ENCODE measurements at places on chromosomes 3 and 15. TPM values are rescaled to one million over a fixed set of nuclear protein-coding genes. Genes with fewer than 3 reads are reported as not detected.

The SENP5 gene
- total RNA-seq, result 59.4 TPM

The PLAAT1 gene
- not detected for total RNA-seq

The NEK11 gene
- 4.4 TPM for total RNA-seq

The SLC35G2 gene
- total RNA-seq, result 0.60 TPM

The GOLGA6A gene
- 0.53 TPM for total RNA-seq

The NCEH1 gene
- total RNA-seq, result 7.5 TPM

The MAP1A gene
- 13.0 TPM for total RNA-seq

The PIGBOS1 gene
- total RNA-seq, result 8.8 TPM

The CCR9 gene
- total RNA-seq, result 0.66 TPM

The CYP8B1 gene
- not detected for total RNA-seq

All from naive thymus-derived CD4-positive, alpha-beta T cell (primary cell).